Activated T-cell treated with anti-CD3 and anti-CD28 coated beads, Interleukin-2, amount 50 U/mL, for 24 hours (primary cell): ENCODE measurements at places on chromosomes 1 and 21.

DNA sequence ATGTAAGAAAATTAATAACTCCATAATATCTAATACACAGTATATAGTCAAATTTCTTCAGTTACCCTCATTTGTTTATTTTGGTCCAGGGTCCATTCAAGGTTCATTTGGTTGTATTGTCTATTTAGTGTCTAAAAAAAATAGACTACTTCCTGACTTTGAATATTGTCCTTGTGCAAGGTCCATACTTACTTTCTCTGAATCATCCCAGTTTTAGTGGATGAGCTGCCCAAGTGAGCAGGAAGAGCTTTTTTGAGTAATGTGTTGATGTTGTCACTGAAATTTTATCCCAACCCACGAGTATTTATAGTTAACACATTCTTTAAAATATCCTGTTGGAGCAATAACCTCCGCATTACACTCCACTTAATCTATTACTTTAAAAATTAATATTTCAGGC, 45.6 kb upstream of the FASLG start:
- no peak for DNase-seq

DNA sequence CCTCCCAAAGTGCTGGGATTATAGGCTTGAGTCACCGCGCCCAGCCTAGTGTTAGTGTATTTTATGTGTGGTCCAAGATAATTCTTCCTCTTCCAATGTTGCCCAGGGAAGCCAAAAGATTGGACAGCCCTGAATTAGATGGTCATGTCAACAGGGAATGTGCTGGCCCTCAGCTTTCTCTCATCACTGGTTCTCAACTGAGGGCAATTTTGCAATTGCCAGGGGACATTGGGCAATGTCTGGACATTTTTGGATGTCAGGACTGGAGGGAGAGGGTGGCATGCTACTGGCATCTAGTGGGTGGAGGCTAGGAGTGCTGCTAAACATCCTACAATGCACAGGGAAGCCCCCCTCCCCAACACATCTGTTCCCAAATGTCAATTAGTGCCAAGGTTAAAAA, 95.0 kb downstream of the LAMC2 start:
- no peak for DNase-seq

- no peak for DNase-seq
Measured at GRCh38 chr1:67482733-67483482, 52.7 kb upstream of the SERBP1 start.

GRCh38 chr1:156126043-156126629, 11.6 kb downstream of the LMNA start:
- peak; percentile 62 for DNase-seq

DNA sequence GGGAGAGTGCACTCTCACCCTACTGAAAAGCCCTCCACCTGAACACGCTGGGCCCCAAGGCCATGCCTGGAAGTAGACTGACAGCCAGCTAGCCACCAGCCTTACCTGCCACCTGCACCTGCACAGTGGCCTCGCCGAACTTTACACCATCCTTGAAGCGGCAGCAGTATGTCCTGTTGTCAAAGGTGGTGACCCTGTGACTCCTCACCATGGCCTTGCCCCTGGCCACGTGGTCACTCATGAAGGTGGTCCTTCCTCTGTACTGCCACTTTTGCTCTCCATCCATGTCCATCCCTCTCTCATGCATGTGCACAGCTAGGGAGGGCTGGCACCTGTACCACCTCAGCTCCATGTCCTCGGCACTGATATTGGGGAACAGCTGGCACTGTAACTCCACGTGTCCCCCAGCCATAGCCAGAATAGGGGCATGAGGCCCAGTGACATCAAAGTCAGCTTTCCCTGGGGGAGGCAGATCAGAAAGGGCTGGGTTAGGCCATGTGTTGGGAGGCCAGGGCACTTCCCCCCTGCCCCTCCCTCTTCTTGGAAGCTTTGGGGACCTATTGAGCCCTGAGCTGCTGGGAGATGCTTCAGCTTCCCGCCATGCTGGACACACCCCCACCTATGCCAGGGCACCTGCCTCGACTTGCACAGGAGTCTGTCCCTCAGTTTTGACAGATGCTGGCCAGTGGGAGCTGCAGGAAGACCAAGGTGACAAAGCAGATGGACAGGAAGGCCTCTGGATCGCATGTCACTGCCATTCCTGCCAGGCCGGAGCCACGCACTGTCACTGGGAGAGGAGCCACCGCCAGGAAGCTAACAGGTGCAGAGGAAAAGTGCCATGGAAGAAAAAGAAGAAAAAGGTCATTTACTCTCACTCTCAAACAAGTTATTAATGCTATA, 24.6 kb downstream of the RNF187 start:
- DNase-seq, result no peak

DNA sequence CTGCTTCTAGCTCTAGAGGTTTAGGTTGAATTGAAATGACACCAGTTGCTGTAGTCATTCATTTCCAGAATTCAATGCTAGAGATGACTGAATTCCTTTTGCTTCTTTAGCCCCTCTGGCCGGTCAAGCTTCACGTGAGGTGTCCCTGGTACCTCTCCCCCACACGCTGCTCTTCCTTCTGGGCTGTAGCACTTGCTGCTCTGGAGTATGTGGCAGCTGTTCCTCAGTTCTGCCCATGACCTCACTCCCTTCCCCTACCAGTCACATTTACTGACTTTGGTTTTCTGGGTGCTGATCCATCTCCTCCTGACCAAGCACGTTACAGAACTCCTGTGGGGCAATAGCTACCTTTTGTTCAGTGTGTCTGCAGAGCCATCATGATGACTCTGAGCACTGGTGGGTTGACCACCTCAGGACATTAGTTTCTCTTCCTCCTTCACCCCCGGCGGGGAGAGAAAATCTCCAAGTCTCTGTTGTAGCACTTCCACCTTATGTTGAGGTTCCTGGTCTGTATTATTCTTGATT, 128.1 kb downstream of the HHAT start:
- no peak for DNase-seq

GRCh38 chr1:40094466-40095110, 2.5 kb downstream of the PPT1 start:
- DNase-seq, result no peak

GRCh38 chr21:44462086-44462833, 7.0 kb downstream of the LRRC3 start:
- no peak for DNase-seq

GRCh38 chr1:165845992-165846748, 18.8 kb downstream of the UCK2 start:
- DNase-seq, result no peak

DNA sequence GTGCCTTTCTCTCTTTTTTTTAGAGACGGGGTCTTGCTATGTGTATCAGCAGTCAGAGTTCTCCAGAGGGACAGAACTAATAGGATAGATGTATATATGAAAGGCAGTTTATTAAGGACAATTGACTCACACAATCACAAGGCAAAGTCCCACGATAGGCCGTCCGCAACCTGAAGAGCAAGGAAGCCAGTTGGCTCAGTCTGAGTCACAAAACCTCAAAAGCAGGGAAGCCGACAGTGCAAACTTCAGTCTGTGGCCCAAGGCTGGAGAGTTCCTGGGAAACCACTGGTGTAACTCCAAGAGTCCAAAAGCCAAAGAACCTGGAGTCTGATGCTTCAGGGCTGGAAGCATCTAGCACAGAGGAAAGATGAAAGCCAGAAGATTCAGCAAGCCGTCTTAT, 16.3 kb upstream of the H3-3A start:
- no peak for DNase-seq

- no peak for DNase-seq
Measured at GRCh38 chr1:3188150-3188971, 119.4 kb downstream of the PRDM16 start.

- DNase-seq, result no peak
Measured at GRCh38 chr1:36585569-36586548, 103.1 kb upstream of the CSF3R start.

DNA sequence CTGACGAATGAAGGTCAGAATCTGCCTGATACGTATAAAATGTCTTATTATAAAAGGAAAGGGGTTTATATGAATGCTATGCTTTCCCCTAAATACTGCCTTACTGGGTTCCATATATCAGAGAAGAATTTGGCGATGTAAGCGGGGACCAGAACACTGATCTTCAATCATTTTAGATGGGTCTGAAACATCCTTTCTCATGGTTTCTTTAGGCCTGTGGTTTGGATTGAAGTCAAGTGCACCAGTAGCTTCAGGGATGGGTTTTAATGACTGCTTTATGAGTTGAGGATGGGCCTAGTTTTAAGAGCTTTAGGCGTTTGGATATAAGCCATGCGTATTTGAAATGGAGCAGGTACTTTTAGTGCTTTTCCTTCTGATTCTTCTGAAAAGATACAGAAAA, 6.9 kb downstream of the FMN2 start:
- DNase-seq, result no peak

DNA sequence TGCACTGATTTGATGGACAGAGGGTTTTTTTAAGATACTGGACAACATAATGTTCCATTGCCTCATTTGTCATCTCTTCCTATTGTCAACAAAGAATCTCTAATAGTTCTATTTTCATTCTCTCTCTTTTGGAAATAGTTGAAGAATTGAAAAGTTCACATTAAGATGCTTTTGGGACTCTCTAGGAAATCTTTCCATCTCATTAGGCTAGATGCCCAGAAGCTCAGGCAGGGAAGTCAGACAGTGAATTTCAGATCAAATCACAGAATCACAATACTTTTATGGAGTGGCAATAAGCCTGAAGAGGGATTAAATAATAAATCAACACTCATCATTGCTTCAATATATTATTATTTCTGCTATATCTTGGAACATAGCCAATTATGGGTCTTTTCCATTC, 29.2 kb downstream of the NEGR1 start:
- no peak for DNase-seq

- DNase-seq, result no peak
Measured at GRCh38 chr1:181632492-181632891, 149.2 kb downstream of the CACNA1E start.

- DNase-seq, result peak; percentile 13
Measured at GRCh38 chr1:205916541-205916940, 26.7 kb downstream of the SLC26A9 start.

- no peak for DNase-seq
Measured at GRCh38 chr1:240404286-240404685, 207.7 kb downstream of the GREM2 start.

DNA sequence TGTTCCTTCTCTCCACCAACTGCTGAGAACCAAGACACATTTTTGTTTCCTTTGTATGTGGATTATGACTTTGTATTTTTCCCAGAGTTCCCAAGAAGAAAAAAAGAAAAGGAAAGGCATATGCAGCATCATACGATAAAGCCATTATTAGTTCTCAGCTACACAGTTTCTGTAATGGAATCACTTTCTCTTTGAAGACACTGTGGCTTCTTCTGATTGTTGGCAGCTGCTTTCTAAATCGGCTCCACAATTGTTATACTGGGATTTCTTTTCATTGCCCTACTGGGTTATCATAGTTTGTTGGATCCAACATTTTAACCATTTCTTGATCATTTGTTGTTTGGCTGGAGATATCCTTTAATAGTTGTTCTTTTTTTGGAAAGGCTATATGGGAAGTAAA, 89.5 kb upstream of the HIVEP3 start:
- no peak for DNase-seq

- DNase-seq, result no peak
Measured at GRCh38 chr21:28235169-28235895, 757.3 kb downstream of the LTN1 start.

- DNase-seq, result no peak
Measured at GRCh38 chr1:113519556-113519955, 129.2 kb downstream of the MAGI3 start.

- DNase-seq, result no peak
Measured at GRCh38 chr1:117188170-117188815, 22.4 kb downstream of the VTCN1 start.
